ENCODE measurements at places on chromosomes 6 and 20. TPM values are rescaled to one million over a fixed set of nuclear protein-coding genes. Genes with fewer than 3 reads are reported as not detected.

The TRIM10 gene
- not detected for total RNA-seq

- no peak overlapping the region for H3K27ac ChIP-seq
- no peaks in the 10 kb centered on the region for H3K27me3 ChIP-seq
- H3K4me1 ChIP-seq = no peaks in the 10 kb centered on the region
- peak; percentile 37 for DNase-seq
These were observed 20.8 kb downstream of the C20orf203 start for GRCh38 chr20:32652739-32653526.

The CCR6 gene
- not detected for total RNA-seq

DNA sequence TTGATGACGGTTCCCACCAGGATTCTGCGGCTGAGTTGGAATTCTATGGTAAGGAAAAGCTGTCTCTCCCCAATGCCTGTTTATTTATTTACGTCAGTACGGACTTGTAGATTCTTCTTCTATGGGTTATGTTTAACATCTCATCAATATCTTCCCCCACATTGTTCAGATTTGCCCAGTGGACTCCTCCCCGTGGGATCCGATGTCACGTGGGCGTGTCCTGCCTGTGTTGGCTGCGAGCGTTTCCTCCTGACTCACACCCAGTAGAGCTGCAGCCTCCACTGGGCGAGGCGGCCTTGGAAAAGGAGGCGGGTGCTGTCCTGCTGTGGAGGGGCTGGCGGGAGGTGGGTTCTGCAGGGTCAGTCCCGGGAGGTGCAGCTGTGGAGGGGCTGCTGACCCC, 46.8 kb upstream of the SLCO4A1 start:
- H3K4me3 ChIP-seq = no peak overlapping the region
- H3K4me1 ChIP-seq = no peaks in the 10 kb centered on the region
- H3K27me3 ChIP-seq = no peaks in the 10 kb centered on the region
- no peak for DNase-seq
- no peaks in the 10 kb centered on the region for H3K36me3 ChIP-seq
- H3K27ac ChIP-seq = no peak overlapping the region

GRCh38 chr6:168116975-168117899, 38.2 kb upstream of the FRMD1 start:
- no peak overlapping the region for H3K4me3 ChIP-seq
- H3K4me1 ChIP-seq = no peaks in the 10 kb centered on the region
- H3K36me3 ChIP-seq = no peaks in the 10 kb centered on the region
- H3K27me3 ChIP-seq = no peaks in the 10 kb centered on the region
- no peak overlapping the region for H3K27ac ChIP-seq

The RHAG gene
- not detected for total RNA-seq

The TNF gene
- total RNA-seq = 3.2 TPM

DNA sequence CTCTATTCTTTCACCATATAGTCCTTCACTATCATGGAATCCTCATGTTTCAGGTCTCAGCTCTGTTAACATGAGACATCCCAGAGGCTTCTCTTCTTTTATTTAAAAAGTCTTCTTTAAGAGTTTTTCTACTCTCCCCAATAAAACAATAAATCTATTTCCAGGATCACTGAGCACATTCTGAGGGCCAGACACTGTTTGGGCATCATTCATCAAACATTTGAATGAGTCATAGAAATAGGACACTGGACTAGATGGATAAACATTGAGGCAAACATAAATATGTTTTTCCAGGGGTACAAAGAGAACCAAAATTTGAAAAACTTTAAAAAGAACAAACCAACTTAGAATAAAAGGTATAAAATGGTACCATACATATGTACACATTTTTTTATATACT, 554.4 kb downstream of the KIF16B start:
- no peak for DNase-seq
- no peak overlapping the region for H3K27ac ChIP-seq
- no peaks in the 10 kb centered on the region for H3K36me3 ChIP-seq
- no peaks in the 10 kb centered on the region for H3K4me1 ChIP-seq
- no peaks in the 10 kb centered on the region for H3K27me3 ChIP-seq
- no peak overlapping the region for H3K4me3 ChIP-seq

The ARMH2 gene
- not detected for total RNA-seq

The STX7 gene
- total RNA-seq = 46.2 TPM

The ANKRD66 gene
- not detected for total RNA-seq

The MYT1 gene
- total RNA-seq = not detected

DNA sequence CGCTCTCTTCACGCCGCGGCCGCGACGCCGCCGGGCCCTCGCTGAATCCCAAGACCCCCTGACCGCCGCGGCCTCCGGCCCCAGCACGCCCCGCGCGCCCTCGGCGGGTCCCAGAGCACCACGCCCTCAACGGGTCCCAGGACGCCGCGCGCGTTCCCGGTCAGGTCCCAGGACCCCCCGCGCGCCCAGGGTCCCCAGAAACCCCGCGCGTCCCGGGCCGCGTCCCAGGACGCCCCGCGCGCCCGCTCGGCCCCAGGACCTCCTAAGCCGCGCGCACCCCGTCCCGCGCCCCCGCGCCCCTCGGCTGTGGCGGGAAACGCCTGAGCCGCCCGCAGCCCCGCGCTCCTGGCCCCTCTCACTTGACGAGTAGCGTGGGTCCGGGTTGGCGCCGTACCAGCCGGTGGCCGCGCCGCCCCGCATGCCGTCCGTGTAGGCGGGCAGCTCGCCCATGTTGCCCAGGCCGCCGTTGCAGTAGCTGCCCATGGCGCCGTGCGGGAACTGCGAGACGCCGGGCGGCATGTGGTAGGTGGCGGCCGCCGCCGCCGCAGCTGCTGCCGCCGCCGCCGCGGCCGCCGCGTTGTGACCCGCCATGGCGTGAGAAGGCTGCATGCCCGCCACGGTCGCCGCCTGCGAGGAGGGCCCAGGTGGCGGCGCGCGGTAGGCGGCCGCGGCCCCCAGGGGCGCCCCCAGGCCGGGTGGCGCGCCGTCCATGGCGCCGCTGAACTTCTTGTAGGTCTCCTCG, 556 bp downstream of the NKX2-4 start:
- no peaks in the 10 kb centered on the region for H3K4me1 ChIP-seq
- H3K27ac ChIP-seq = no peak overlapping the region
- peak overlapping the region; percentile 52 for H3K4me3 ChIP-seq
- no peak for DNase-seq
- peaks cover 53% of the 10 kb centered on the region for H3K27me3 ChIP-seq
- no peaks in the 10 kb centered on the region for H3K36me3 ChIP-seq

Data from thoracic aorta (tissue), 2 donors.